ENCODE measurements at places on chromosomes 5 and 9.

- DNase-seq = no peak
Observed at GRCh38 chr5:160097991-160098390, 21.3 kb downstream of the PWWP2A start.

- DNase-seq = no peak
Observed at GRCh38 chr9:16386007-16386826, 484.3 kb downstream of the BNC2 start.

DNA sequence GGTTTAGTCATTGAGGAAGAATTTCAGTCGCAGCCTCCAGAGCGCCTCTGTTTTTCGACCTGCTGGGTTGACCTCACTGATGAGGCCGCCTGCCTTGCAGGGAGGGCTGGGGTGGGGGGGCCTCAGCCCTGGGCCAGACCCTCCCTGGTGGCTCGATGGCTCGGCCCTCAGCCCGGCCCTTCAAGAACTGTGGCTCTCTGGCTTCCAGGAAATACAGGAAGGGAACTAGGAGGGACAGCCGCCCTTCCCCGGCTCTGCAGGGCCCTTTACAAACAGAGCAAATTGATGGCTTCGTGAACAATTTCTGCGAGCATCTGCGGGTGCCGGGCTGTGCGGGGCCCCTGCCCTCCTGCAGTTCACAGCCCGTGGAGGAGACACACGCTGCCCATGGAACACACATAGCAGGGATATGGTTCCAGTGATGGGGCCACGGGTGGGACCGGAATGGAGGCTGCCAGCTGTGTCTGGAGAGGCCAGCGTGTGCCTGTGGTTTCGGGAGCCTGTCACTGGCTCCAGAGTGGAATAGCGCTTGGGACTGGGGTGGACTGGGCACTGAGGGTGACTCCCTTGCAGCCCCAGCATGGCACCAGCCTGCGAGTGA is 39.6 kb downstream of the COL5A1 start:
- DNase-seq = no peak

GRCh38 chr9:4832786-4833579 is 40.2 kb downstream of the RCL1 start:
- DNase-seq = no peak

Measured in germinal center (tissue), 1 donor.